SW 1271 (cell line): ENCODE measurements at places on chromosomes 6 and 20.

DNA sequence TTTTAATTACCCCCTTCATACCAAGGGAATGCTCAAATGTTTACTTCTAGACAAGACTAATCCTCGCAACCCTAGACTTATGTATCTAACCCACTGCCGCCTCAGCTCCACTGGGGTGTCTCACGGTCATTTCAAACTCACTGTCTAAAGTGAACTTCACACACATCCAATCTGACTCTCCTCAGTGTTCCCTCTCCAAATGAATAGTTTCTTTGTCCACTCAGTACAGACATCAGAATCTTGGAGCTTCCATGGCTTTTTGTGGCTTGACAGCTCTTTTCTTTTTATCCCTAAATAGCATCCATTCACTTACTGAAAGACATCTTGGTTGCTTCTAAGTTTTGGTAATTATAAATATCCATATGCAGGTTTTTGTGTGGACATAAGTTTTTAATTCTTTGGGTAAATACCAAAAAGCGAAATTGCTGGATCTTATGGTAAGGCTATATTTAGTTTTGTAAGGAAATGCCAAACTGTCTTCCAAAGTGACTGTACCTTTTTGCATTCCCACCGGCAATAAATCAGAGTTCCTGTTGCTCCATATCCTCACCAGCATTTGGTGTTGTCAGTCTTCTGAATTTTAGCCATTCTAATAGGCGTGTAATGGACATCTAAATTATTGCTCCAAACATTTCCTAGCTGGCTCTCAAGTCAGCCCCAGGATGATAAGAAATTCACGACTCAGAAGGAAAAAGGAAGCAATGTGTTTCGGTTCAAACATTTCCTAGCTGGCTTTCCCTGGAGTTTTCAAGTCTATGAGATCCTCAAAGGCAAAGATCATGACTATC is 73.1 kb downstream of the DNAAF9 start:
- DNase-seq, result no peak

DNA sequence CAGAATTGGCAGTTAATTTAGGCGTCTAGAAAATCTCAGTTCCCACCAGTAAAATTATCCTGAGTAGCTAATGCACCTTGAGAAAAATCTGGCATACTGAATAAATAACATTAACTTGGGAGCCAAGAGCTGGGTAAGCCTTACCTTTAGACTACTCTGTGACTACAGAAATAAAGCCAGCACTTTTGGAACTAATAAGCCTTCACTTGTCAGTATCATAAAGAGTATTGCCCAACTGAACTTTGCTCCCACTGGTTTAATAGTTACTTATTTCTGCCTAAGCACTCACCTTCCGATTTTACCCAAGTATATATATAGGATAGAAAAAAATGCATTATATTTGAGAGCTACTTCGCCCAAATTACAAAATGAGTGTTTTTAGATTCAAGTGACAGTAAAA is 10.7 kb downstream of the FAM8A1 start:
- DNase-seq, result no peak

DNA sequence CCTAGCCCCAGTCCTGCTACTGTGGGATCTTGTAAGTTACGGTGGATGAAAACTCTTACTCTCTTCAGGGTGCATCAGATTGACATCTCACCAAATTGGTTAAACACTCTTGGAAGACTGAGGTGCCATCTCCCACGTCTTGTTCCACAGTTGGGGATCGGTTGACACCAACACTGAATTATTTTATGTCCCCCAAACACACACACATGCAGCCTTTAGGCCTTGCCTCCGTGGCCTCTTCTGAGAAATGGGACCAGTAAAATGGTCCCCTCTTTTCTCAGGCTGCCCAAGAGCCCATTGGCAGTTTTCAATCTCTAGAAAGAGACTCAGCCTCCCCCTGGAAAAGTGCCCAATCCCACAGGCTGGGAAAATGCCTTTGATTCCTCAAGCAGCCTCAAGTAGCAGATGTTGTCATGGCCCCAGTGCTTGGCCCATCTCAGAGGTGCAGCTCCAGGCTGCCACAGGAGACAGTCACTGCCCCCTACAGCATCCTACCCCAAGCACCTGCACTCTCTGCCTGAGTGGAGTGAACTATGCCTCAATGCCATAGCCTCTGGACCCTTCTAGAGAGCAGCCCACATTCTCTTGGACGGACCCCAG is 163.9 kb downstream of the ANKRD60 start:
- no peak for DNase-seq

DNA sequence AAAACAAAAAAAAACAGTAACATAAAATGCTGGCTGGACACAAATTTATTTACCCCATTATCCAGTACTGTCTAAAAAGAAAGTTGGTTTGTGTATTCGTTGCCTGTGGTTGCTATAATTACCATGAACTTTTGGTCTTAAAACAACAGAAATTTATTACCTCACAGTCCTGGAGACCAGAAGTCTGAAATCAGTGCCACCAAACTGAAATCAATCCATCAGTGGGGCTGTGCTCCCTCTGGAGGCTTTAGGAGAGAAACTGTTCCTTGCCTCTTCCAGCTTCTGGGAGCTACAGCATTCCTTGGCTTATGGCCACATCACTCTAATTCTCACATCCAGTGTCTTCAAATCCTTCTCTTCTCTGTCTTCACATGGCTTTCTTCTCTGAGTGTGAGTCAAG is 79.4 kb downstream of the SNX5 start:
- DNase-seq, result no peak

DNA sequence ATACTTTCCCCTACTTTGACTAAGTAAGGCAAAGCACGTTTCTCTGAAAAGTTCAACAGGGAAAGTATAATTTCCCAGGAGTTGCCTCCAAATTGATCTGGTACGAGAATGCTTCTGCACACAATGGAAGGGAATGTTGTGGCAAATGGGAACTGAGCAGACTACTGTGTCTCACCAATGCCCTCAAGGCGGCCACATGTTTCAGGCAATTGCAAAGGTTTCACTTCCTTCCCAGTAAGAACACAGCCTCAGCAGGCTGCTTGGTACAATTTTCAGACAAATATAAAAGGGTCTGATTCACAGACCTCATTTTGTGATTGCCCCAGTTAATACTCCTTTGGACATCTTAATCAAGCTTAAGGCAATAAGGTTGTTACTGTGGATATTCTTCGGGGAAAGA is 71.2 kb downstream of the KIAA0319 start:
- no peak for DNase-seq
